NCI-H187 (cell line): ENCODE measurements at places on chromosomes 13 and 19.

GRCh38 chr13:111177081-111177711 is 62.1 kb downstream of the ARHGEF7 start:
- DNase-seq, result no peak

- DNase-seq, result no peak
Measured at GRCh38 chr13:43876366-43876765, 3.2 kb downstream of the CCDC122 start.

DNA sequence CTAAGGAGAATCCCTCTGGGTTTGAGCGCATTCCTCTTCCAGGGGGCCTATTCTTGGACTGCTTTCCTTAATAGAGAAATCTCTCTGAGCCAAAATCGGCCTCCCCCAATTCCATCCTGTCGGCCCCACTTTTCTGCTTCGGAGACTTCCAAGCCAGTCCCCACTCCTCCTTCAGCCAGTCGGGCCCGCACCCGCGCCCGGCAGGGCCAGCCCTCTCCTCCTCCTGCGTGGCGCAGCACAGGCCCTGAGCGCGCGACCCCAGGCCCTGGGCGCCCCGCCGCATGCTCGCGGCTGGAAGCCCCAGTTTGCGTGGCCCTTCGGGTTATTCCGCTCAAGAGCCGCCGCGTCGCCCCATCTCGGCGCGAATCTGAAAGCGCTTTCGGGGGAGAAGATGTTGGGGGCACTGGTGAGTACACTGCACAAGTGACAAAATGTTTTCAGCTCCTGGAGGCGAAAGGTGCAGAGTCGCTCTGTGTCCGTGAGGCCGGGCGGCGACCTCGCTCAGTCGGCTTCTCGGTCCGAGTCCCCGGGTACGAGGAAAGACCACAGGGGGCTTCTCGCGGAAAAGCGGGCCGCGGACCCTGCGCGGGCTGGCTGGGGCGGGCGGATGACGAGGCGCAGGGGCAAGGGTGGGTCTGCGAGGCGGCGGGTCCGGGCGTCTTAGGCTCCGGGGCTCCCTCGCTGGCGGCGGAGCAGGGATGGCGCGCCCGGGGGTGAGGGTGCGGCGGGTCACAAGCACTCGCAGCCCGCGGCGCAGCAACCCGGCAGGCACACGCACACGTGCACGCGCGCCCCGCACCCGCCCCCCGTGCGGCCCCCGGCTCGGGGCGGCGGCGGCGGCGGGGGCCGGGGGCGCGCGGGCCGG is at the start of gene IL17D:
Gene IL17D (plus strand): TSS at position 785 of the 865 bp plus-strand sequence. CDS start 303 bp downstream, outside the sequence.
- DNase-seq, result no peak

DNA sequence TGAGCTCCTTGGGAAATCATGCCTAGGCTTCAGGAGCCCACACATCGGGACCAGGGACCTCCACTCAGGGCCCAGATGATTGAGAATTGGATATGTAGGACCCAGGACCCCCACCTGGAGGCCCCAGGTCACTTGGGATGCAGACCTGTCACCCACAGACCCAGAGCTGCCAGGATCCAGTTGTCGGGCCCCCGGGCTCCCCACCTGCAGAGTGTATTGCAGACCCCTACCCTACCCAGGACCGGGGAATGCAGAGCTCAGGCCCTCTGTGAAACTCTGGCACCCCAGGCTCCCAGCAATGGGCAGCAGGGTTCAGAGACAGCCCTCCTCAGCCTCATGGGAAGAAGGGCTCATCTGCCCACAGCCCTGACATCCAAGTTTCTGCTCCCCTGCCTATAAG is 5.9 kb downstream of the NFKBIB start:
- no peak for DNase-seq

GRCh38 chr13:79870766-79871165 is 389.8 kb downstream of the NDFIP2 start:
- no peak for DNase-seq

GRCh38 chr13:44436589-44437337 is 63.1 kb downstream of the SERP2 start:
- peak; percentile 92 for DNase-seq

GRCh38 chr19:54114340-54115108 is 933 bp downstream of the TFPT start:
- no peak for DNase-seq

DNA sequence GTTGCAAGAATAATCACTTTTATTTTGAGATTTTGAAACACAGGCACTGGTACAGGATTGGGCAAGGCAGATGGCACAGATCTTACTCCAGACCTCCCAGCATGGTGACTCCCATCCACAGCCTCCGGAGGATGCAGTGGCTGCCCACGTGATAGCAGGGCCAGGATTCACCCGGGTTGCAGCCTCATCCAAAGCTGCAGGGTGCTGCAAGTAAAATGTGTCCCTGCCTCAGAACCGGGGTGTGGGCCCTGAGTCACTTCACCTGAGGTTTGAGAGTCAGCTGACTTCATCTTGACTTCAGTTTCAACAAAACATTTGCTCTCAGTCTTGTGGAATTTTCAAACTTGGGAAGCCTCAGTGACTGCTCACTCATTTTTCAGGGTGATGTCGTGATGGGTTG is 201.9 kb downstream of the FGF9 start:
- no peak for DNase-seq

DNA sequence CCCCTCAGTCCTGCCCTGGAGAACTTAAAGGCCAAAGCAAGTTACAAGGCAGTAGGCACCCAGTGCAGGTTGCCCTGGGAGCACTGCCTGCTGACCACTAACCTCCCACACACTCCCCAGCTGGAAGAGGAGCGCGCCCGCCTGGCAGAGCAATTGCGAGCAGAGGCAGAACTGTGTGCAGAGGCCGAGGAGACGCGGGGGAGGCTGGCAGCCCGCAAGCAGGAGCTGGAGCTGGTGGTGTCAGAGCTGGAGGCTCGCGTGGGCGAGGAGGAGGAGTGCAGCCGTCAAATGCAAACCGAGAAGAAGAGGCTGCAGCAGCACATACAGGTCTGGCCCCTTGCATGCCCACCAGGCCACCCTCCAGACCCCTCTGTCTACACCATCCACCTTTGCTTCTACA is 61.1 kb downstream of the KCNC3 start:
- no peak for DNase-seq

GRCh38 chr13:31722673-31723072 is 16.7 kb upstream of the RXFP2 start:
- DNase-seq, result no peak

DNA sequence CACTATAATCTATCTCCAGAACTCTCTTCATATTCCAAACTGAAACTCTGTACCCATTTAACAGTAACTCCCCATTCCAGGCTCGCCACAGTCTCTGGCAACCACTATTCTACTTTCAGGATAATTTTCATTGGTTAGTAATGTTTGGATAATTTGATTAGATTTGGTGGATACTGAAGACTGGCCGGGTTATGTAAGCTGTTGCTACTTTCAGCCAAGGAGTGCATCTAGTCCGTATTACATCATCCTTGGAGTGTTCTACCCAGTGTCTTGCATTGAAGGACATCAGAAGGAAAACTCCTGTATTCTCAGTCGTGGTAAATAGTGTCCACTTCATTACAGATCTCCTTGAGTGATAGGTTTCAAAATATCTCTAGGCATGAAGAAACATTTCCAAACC is 60.5 kb downstream of the PCCA start:
- no peak for DNase-seq

DNA sequence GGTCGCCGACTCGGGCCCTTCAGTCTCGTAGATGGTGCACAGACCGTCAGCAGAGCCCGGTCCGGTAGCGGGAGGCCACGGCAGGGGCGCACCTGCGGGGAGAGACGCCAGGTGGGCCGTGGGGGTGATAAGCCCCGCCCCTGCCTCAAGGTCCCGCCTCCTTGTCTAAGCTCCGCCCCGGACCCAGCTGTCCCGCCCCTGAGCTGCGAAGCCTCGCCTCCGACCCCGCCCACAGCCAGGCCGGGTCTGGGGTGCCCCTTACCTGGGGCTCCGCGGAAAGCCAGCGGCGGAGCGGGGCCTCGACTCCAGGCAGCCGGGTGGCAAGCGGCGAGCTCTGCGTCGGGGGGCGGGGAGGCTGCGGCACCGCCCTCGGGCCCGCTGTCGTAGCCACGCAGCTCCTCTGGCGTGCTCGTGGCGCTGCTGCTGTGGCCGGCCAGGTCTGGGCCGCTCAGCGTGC is 4.7 kb downstream of the PRR36 start:
- DNase-seq, result peak; percentile 35

DNA sequence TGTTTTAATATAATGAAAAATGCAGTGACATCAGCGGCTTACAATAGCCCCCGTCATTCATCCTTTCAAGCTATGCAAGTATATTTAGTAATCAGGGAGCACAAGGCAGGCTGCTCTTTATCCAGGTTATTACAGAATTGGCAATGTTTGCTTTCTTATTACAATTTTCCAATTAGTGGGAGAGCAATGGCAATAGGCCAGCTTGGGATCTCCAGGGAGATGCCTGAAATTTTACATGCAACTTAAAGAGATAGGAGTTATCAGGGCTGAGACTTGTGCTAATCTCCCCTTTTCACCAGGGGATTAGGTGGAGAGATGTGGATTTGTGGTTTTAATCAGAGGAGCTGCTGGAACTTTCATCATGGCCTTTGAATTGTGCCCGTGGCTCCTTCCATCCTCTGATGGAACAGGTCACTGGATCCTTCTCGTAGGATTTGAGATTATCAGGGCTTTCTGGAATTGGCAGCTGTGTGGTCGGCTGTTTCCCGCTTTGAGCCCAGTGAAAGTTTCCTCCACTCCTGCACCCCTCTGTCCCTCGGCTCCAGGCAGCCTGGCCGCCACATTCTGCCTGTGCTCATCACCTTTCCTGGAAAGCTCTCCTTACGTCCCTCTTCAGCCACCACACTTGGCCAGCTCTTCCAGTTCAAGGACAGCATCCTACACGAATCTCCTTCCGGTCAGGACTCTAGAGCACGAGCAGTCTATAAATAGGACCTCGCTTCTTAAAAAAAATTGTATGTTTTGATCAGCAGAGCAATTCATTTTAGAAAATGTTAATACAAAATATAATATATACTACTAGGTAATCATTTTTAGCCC is 47.0 kb downstream of the CBY2 start:
- DNase-seq, result no peak

DNA sequence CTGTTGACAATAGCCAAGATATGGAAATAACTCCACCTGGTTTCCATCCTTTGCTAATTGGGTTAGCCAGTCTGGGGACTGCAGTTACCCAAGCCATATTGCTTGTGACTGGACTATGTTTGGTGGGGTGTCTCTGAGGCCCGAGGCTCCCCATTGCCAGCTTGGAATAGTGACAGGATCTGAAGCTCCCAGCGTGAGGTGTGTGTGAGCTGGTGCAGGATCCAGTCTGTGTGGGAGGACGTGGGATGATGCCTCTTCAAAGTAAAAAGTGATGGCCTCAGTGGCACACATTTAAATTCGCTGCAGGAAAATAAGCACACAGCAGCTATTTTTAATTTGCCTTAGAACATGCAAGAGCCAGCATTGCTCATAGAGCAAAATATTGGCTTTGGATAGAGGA is 75.0 kb downstream of the TEX26 start:
- DNase-seq, result no peak

GRCh38 chr19:31070146-31071065 is 278.8 kb downstream of the TSHZ3 start:
- no peak for DNase-seq

DNA sequence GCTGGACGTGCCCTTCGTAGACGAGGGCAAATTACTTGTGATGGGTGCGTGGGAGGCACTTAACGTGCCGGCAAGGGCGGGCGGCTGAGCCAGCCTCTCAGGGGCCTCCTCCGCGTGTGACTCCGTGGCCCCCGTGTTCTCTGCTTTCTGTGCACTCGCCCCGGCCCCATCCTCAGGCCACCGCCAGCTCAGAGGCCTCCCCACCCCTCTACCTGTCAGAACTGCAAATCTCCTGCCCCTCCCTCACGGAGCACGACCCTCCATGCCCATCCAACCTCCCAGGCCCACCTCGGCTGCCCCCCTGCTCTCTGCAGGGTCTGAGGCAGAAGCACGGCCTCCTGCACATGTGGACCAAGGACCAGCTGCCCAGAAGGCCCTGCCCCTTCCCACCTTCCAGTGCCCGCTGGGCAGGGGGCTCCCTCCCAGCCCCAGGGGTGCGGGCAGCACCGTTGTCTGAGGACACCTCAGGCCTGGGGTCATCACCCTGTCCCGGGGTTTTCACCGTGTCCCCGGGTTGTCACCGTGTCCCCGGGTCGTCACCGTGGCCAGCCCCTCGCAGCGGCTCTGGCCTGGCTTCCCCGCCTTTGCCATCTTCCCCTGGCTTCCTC is 44.5 kb downstream of the TMEM255B start:
- no peak for DNase-seq

DNA sequence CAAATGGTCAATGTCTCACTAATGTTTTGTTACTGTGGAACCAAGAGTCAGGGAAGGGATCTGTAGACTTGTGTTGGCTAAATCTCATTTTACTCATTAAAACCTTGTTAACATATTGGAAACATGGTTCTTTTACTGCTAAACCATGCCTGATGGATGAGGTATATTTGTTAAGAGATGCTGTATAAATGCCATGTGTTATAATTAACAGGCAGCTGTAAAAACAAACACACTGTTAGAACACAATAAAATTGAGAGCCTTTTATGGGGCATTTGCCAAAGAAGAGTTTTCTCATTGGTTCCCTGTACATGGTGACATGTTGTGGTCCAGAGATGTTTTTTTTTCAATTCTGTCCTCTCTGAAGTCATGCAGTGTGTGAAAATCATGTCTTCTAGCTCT is 121.9 kb downstream of the ESD start:
- no peak for DNase-seq

- DNase-seq, result no peak
Measured at GRCh38 chr13:92838786-92839185, 387.8 kb upstream of the GPC6 start.

- DNase-seq, result no peak
Measured at GRCh38 chr13:51820016-51820597, 16.1 kb upstream of the DHRS12 start.

DNA sequence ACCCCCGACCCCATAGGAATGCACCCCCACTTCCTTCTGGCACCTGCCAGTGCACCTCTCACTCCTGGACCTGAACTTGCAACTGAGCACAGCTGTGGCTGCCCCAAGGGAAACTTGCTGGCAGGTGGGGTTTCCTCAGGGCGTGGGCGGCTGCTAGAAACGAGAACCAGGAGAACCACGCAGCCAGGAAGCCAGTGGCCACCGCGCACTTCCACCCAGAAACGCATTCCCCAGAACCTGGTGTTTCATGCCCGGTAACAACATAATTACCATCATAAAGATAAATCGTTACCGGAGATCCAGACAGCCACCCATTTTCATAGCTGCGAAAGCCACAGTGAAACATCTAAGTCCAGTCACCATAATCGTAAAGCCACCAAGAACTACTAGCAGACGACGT is 75.2 kb upstream of the C13orf46 start:
- no peak for DNase-seq

DNA sequence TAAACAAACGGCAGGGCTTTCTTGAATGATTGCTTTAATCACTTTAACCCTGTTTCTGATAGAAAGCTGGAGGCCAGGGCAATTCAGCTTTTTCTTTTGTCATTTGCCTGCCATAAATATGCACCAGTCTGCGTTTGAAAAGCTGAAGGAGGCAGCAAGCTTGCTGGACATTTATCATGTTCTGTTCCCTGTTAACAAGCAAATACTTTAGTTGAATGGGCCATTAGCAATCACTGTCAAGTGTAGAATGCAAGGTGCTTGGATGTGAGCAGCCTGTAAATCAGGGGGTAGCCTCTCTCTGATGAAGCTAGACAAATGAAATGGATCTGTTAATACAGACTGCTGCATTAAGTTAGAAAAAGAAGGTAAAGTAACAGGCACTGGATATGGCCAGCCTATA is 7.6 kb downstream of the EFNB2 start:
- peak; percentile 74 for DNase-seq
